ENCODE measurements at places on chromosomes 16 and 17.
A peak's percentile ranks its signal among the peaks of the same experiment; 100 is the strongest.

DNA sequence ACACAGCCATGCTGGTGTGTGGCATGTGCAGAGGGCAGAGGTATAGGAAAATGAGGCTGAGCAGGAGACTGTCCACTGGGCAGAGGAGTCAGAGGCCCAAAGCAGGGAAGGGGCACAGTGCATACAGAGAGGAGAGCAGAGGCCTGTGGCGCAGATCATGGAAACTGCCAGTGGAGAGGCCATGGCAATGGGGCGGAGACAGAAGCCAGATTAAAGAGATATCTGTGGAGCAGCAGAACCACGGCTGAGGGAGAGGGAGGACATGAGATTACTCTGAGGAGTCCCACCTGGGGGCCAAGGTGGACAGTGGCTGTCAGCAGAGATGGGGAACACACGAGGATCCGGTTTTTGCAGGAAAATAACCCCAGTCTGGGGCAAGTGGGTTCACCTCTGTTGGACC, 43.3 kb downstream of the RANBP10 start:
- no peak for DNase-seq

DNA sequence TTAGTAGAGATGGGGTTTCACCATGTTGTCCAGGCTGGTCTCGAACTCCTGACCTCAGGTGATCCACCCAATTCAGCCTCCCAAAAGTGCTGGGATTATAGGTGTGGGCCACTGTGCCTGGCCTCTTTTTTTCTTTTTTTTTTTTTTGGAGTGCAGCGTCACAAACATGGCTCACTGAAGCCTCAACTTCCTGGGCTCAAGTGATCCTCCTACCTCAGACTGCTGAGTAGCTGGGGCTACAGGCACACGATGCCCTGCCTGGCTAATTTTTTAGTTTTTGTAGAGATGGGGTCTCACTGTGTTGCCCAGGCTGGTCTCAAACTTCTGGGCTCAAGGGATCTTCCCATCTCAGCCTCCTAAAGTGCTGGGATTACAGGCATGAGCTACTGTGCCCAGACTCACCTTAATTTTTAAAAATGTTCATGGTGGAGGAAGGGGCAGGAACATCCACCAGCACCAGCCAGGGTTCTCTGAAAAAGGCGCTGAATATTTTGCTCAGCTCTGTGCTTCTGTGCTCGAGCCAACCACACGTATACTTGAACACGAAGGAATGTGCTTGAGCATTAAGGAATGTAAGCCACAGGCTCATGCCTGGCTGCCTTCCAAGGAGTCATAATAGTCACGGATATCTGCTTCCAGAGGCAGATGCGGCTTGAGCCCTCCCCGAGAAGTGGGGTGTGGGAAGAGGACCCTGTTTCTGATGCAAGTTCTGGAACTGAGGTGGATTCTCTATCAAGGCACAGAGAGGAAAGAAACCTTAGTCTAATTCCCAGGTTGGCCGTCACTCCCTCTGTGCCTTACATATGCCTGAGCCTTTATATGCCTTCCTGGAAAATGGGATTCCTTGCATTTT, 65.5 kb upstream of the CREBBP start:
- no peak for DNase-seq

- no peak for DNase-seq
Observed at GRCh38 chr16:85491798-85492294, 121.3 kb upstream of the GSE1 start.

DNA sequence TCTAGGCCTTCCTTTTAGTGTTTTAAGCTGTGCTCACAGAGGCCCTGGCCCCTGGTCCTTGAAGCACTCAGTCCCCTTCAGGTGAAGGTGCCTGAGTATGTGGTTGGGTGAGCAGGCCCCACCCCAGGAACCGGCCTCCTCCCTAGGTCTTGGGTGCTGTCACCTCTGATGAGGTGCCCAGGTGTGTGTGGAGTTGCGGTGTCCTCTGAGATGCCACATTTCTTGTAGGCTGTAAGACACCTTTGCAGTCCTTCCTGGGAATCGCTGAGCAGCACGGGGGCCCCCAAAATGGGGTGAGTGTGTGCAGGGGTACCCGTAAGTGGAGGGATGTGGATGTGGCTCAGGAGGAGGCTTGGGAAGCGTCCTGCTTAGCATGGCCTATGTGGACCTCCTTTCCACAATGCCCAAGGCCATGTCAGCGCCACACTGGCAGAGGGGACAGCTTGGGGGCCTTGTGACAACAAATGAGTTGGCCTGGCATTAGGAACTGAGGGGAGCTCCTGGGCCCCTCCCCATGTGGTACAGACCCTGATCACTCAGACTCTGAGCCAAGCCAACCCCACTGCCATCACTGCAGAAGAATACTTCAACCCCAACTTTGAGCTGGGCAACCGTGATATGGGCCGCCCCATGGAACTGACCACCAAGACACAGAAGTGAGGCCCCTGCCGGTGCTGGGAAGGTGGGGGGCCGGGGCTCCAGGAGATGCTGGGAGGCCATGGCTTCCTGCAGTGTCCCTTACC, 11.2 kb downstream of the CORO6 start:
- DNase-seq = no peak

GRCh38 chr16:84508502-84508901, 4.0 kb upstream of the MEAK7 start:
- DNase-seq = peak; percentile 39

DNA sequence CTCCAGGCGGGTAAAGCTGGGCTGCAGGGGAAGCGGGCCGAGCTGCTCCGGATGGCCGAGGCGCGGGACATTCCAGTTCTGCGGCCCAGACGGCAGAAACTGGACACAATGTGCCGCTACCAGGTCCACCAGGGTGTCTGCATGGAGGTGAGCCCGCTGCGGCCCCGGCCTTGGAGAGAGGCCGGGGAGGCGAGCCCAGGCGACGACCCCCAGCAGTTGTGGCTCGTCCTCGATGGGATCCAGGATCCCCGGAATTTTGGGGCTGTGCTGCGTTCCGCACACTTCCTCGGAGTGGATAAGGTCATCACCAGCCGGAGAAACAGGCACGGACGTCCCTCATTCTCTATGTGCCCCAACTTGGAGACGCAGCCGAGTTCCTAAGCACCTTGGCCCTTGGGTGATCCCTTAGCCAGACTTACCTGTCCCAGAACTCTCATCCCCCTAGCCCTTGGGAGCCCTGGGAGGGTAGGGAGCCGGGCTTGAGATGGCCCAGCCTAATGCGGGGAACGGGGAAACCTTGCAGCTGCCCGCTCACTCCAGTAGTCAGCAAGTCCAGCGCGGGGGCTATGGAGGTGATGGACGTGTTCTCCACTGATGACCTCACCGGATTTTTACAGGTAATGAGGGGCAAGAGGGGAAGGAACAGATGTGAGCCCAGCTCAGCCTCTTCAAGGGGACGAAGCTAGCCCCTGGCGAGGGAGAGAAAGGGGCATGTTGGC, 806 bp downstream of the MRM1 start:
- DNase-seq = no peak

DNA sequence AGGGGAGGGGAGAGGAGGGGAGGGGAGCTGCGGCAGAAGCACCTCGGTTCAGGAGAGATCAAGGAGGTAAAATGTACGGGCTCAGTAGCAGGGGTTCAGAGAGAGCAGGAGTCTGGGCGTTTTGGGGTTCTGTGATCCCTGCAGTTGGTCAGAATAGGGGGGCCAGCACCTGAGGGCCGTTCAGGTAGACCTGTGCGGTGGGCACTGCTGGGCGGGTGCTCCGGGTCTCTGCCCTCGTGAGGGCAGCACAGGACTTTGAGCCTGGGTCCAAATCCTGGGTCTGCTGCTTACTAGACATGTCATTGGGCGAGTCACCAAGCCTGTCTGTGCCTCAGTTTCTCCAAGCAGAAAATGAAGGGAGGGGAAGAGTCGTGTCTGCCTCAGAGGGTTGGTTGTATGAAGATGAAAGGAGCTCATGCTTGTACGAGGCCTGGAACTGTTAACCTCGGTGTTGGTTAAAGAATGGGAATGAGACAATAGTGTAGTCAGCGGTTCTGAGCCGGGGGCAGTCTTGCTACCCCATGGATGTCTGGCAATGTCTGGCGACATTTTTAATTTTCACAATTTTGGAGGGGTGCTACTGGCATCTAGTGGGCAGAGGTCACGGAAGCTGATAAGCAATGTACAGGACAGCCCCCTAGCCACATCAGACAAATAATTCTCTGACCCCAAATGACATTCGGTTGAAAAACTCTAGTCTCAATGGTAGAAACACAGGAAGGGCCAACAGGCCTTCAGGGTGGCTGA, 35.4 kb downstream of the OR1D5 start:
- DNase-seq = no peak

GRCh38 chr16:84357191-84357651, 11.1 kb upstream of the ATP2C2 start:
- no peak for DNase-seq

GRCh38 chr17:65365169-65365568, 196.3 kb downstream of the AXIN2 start:
- no peak for DNase-seq

DNA sequence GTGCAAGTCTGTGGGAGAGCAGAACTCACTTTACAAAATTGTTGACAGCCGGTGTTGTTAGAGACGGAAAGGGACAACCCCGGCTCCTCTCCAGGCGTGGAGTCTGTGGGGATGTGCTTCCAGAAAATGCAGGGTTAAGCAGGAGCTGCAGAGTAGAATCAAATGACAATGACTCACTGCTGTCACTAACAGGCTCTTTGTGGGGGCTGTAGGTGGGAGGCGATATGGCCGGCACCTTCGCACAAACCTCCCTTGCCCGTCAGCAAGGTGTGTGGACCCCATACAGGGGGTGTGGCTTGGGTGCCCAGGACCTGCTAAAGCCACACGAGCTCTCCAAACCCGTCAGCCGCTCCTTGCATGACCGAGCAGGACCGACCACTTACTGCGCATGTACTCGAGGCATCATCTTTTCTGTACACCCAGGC, 5.8 kb downstream of the PDK2 start:
- no peak for DNase-seq

GRCh38 chr16:16910666-16911065, 531.7 kb downstream of the NPIPA7 start:
- no peak for DNase-seq

DNA sequence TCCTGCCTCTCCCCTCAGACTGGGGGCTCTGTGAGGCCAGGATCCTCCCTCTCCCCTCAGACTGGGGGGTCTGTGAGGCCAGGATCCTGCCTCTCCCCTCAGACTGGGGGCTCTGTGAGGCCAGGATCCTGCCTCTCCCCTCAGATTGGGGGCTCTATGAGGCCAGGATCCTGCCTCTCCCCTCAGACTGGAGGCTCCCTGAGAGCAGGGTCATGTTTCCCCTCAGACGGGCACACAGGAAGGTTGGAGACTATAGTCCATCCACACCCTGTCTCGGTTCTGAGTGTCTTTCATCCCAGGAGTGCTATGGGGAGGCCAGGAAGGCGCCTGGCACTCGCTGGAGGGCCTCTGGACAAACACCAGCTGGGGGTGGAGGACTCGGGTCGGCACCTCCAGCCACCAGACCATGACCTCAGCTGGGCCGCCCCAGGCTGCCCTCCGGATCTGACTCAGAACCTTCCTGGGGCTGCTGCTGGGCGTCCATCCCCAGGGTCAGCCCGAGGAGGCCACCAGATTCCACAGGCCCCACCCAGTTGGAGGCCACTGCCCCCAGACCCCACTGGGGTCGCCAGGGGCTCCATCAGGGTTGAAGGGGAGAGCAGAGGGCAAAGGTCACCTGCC, 21.9 kb upstream of the DLX4 start:
- no peak for DNase-seq

GRCh38 chr16:10951026-10951425, 6.7 kb downstream of the CLEC16A start:
- no peak for DNase-seq

DNA sequence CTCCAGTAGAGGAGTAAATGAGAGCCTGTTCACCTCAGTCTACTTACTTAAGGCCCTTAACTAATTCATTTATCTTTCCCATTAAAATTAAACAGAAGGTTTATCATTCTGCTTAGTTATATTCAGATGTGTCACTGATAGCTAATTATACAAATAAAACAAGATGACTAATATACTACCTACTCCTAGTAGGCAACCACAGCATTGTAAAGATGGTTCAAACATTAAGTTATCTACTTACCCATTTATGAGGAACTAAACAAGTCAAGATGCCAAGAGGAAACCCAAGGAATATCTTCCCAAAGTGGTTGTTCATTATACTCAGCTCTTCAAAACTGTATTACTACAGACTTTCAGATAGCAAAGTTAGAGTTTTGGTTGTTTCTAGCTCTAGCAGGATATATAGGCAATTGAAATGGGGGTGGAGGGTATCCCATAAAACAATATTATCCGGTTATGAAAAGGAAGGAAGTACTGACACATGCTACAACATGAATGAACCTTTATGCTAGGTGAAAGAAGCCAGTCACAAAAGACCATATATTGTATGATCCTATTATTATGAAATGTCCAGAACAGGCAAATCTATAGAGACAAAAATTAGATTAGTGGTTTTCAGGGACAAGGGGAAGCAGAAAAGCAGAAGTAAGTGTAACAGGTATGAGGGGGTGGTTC, 56.5 kb downstream of the SPAG9 start:
- no peak for DNase-seq

DNA sequence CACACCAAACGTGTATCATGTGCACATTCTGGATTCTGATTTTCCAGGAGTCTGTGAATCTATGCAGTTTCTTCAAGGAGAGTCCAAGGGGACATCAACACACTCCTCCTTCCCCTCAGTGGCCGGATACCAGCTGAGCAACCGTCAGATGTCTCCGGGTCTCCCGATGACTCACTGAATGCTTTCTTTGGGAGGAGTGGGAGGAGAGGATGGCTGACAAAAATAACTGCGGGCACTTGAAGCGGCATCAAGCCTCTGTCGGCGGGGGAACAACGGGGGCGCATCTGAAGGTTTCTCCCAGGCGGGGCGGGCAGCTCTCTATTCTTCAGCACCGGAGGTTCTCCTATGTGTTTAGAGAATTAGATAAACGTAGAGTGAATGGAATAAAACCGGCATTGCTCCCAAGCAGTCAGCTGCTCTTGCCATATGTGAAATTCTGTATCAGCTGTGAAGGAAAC, 24.6 kb upstream of the LRRC75A start:
- DNase-seq = no peak

DNA sequence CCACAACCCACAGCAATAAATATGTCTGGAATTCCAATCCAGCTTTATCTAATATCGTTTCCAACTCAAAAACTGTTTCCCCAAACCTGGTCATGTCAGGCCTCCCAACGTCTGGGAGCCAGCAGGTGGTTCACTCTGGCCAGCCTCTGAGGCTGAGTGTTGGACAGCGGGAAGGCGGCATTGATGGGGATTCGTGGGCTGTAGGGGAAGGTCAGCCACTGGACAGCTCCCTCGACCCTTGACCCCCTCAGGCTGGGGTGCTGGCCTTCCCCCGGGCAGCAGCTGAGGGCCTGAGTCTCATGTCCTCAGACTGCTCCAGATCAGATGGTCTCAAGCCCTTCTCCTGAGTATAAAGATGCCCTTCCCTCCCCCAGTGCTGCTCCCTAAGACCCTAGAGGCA, 50.2 kb downstream of the SDK2 start:
- DNase-seq = no peak

GRCh38 chr17:49829026-49829425, 18.8 kb downstream of the TAC4 start:
- no peak for DNase-seq
